ENCODE measurements at places on chromosomes 5 and 9.

DNA sequence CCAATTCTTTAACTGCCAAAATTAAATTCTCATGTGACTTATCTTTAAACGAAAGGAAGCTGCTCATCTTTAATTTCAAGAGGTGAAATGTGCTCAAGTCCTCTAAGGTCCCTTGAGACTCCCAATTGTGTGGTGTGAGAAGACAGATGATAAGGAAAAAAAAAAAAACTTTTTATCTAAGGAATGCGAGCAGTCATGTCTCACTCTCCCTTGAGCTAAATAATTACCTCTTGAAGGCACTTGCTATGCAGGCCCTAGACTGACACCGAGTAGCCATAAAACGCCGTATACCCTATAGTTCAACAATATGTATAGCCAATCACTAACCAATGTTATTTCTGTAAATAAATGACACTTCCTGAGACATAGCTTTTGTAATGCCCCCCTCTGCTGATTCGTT, 1.5 kb upstream of the DTWD2 start:
- no peak for DNase-seq

DNA sequence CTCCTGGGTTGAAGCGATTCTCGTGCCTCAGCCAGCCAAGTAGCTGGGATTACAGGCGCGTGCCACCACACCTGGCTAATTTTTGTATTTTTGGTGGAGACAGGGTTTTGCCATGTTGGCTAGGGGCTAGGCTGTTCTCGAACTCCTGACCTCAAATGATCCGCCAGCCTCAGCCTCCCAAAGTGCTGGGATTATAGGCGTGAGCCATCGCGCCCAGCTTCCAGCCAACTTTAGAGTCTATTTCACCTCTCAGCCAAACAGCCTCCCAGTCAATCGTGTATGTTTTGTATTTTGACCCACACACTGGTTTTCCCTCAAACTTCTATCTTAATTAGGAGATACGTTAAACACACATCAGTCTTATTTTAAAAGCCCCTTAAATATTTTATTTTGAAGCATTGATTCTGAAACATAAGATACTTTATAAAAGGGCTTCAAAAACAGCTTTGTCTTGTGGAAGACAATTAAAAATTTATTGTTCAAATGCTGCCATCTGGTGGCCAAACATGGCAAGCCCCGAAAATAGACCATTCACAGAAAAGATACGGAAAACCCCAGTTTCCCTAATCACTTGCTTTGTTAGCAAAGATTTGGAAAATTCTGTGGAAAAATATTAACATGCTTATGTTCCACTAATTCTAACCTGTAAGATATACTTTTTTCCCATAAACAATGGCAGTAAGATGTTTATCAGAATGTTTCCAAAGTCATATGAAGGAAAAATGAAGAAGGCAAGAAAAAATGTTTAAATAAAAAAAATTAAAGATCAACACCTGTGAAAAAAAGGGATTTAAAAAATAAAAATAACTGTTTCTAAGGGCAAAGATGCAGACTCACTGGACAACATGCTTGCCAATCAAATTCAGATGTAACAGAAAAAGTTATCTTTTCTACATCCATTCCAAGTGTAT, 33.1 kb downstream of the APTX start:
- DNase-seq, result peak; percentile 25

DNA sequence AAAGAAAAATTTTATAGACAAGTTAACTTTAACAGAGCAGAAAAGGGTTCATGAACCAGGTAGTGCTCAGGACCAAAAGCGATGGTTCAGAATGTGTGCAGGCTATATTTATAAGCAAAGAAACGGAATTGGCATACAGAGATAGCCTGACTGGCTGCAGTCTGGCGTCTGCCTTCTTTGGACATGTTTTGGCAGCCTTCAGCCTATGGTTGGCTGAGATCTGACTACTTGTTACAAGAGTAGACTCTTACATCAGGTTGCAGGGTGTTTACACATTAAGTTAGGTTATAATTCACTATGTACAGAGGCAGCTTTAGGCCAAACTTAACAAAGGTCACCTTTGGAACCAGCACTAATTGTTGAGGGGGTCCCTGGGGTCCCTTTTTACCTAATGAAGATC, 7.0 kb downstream of the NOP16 start:
- DNase-seq, result no peak

DNA sequence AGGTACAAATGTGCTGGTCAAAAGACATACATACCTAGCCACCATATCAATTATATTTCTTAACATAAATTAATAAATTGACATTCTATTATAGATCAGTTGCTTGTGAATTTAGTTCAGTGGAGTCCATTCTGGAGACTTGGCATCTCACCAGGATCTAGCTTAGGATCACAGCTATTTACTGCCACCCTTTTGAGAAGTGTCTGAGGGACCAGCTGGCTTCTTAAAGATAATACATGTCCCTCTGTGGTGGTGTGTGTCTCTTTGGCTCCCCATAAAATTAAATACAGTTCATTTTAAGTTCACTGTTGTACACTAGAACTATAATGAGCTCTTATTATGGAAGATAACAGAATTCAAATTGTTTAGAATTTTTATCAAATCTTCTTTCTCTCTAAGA, 290.7 kb downstream of the PRELID2 start:
- DNase-seq, result no peak

- DNase-seq, result no peak
Observed at GRCh38 chr5:33769196-33769595, 122.6 kb downstream of the ADAMTS12 start.

- no peak for DNase-seq
Observed at GRCh38 chr9:81474792-81475191, 214.6 kb downstream of the TLE1 start.

DNA sequence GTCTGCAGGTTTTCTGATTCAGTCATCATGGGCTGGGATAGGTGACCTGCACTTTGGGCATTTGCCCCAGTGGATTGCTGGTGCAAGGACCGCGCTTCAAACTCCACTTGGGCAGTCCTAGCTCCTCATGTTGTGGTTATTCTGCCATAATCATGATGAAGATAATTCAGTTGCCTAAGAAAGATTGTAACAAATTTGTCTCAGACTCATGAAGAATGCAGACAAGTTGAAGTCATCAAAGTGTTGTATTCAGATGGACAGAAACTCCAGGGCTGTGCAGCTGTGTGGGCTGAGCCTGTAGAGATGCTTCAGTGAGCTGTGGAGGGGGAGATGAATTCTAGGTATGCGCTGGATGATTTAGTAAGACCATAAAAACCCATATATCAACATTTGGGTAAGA, 38.5 kb downstream of the TARS1 start:
- no peak for DNase-seq

All from amygdala (tissue), 56 donors.